Activated T-cell treated with anti-CD3 and anti-CD28 coated beads, Interleukin-2, amount 50 U/mL, for 4 hours (primary cell): ENCODE measurements at places on chromosomes 2 and 18. TPM values are rescaled to one million over a fixed set of nuclear protein-coding genes. Genes with fewer than 3 reads are reported as not detected.

Gene MRPL53
- total RNA-seq, result 106 TPM

Gene AQP12B
- not detected for total RNA-seq

Gene PROKR1
- not detected for total RNA-seq

Gene G6PC2
- total RNA-seq, result not detected

Gene CAPN14
- total RNA-seq, result 0.10 TPM

Gene TMEM247
- not detected for total RNA-seq
